Neural progenitor cell (in vitro differentiated cells): ENCODE measurements at places on chromosomes 16 and 17. TPM values are rescaled to one million over a fixed set of nuclear protein-coding genes. Genes with fewer than 3 reads are reported as not detected.

SNAI3 gene
- 0.71 TPM in 1 of 2 replicates, not detected in the other for total RNA-seq

BOLA2B gene
- 90.4 and 133 TPM in 2 replicates for total RNA-seq

C17orf67 gene
- total RNA-seq, result 0.59 and 1.4 TPM in 2 replicates

ITGAX gene
- not detected in 2 replicates for total RNA-seq

CDYL2 gene
- total RNA-seq, result 4.8 and 4.9 TPM in 2 replicates

KRT20 gene
- total RNA-seq, result not detected in 2 replicates

ITGAL gene
- not detected in 2 replicates for total RNA-seq

KRT24 gene
- total RNA-seq, result not detected in 2 replicates

CSH1 gene
- total RNA-seq, result not detected in 2 replicates

GRCh38 chr17:9529033-9529700 lies 46.5 kb downstream of the STX8 start:
- H3K4me1 ChIP-seq, result no peaks in the 10 kb centered on the region
- DNase-seq, result peak; percentile 33
- H3K27me3 ChIP-seq, result no peaks in the 10 kb centered on the region

DNA sequence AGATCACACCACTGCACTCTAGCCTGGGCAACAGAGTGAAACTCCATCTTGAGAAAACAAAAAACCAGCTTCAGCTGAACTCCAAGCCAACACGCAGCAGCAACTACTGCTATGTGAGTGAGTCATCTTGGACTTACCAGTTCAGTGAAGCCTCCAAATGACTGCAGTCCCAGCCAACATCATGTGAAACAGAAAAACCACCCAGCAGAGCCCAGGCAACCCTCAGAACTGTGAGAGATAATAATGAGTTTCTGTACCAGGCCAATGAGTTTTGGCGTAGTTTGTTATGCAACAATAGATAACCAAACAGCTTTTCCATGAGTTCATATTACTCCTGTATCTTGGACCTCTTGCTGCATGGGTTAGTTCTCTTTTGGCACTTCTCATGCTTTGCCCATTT lies 23.3 kb downstream of the PHF12 start:
- no peak overlapping the region for H3K4me3 ChIP-seq
- no peak overlapping the region for H3K27ac ChIP-seq
- peaks cover under 1% of the 10 kb centered on the region for H3K36me3 ChIP-seq
- DNase-seq, result no peak

DNA sequence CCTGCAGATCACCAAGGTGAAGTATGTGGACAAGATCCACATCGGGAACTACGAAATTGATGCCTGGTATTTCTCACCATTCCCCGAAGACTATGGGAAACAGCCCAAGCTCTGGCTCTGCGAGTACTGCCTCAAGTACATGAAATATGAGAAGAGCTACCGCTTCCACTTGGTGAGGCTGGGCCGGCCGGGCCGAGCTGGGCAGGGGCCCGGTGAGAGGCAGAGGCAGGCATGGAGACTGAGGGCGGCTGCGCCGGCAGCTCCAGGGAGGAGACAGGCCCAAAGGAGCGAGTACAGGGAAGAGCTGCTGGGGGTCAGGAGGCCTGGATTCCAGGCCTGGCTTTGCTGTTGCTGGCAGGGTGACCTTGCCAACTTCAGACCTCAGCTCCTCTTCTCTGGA lies 8.3 kb downstream of the PRSS8 start:
- peaks cover 3% of the 10 kb centered on the region for H3K36me3 ChIP-seq
- no peaks in the 10 kb centered on the region for H3K4me1 ChIP-seq
- no peak overlapping the region for H3K4me3 ChIP-seq
- H3K27ac ChIP-seq, result no peak overlapping the region

GRCh38 chr16:54903047-54903446 lies 27.6 kb upstream of the IRX5 start:
- DNase-seq, result no peak
- H3K36me3 ChIP-seq, result peaks cover 6% of the 10 kb centered on the region
- no peaks in the 10 kb centered on the region for H3K27me3 ChIP-seq
- no peak overlapping the region for H3K27ac ChIP-seq
- no peaks in the 10 kb centered on the region for H3K4me1 ChIP-seq
- no peak overlapping the region for H3K4me3 ChIP-seq

DNA sequence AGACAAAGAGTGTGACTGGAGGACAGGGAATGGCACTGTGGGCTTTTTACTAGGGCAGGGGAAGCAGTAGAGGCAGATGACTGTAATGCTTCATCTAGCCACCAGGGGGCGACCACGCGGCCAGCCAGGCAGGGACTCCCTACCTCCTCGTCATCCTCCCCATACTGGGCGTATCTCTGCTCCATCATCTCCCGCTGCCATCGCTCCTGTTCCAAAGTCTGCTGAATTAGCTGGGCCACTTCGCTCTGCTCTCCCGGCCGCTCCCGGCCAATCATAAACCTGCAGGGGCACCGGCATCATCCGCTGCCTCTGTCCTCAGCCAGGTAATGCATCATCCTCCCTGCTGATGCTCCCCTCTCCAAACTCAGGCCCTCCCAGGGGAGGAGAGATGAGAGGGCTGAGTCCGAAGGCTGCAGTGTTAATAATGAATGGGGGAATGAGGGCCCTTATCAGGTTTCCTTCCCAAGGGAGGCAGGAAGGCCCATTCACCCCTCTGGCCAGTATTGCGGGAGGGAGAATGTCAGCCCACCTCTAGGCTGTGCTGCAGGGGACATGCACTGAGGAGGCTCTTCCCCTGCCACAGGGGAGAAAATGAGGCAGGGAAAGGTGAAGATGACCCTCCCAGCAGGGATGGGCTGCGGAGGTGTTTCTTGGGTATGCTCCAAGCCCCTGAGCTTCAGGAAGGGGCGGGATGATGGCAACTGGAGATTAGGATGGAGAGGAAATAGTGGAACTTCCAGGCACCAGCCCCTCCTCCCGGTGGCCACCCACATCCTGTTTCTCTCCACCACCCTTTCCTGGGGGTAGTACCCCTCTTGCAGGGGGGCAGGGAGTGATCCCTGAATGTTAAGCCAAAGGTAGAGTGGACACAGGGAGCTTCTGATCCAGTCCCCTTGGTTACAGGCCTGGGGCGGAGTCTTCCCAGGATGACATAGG lies 10.3 kb upstream of the SAMD14 start:
- H3K4me3 ChIP-seq, result no peak overlapping the region
- H3K4me1 ChIP-seq, result no peaks in the 10 kb centered on the region
- no peaks in the 10 kb centered on the region for H3K36me3 ChIP-seq
- no peak overlapping the region for H3K27ac ChIP-seq

DNA sequence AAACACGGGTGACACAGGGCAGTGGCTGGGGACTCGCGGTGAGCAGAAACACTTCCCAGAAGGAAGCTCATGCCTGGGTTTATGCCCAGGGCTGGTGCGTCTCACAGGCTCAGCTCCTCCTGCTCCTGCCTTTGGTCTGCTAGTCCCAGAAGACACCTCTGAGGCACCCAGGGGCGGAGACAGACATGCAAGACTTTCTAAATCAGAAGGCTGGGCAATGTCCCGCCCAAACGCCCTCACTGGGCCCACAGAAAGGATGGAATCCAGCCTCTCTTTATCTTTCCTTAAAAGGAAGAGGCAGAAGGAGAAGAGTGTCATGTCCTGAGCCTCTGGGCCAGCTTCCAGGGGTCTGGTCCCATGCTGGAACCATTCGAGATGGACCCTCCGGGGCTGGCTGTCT lies 197.7 kb upstream of the RPL38 start:
- DNase-seq, result no peak
- H3K4me1 ChIP-seq, result peaks cover 18% of the 10 kb centered on the region
- H3K36me3 ChIP-seq, result no peaks in the 10 kb centered on the region

- no peaks in the 10 kb centered on the region for H3K36me3 ChIP-seq
- H3K4me3 ChIP-seq, result no peak overlapping the region
- peak; percentile 41 for DNase-seq
- no peak overlapping the region for H3K27ac ChIP-seq
- no peaks in the 10 kb centered on the region for H3K27me3 ChIP-seq
These were observed 19.0 kb downstream of the C16orf96 start for GRCh38 chr16:4574919-4575705.

DNA sequence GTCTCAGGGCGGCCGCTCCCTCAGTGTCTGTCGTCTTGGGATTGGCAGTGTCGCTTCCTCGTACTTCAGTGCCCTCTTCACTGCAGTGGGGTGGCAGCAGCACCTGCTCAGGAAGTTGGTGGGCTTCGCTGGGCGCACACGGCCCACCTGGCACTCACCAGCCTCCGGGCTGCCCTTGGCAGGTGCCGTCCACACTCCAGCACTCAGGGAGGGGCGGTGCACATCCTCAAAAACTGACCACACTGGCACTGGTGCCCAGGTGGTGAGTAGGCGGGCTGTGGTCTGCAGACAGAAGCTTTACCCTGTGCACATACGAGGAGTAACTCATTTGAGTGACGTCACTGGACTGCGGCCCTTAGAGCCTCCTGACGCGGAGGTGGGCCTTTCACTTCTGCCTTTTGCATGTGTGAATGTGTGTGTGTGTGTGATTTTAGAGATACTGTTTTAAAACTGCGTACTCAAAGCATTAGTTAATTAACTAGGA lies 94.6 kb downstream of the BANP start:
- no peak overlapping the region for H3K27ac ChIP-seq
- H3K4me1 ChIP-seq, result no peaks in the 10 kb centered on the region
- H3K27me3 ChIP-seq, result no peaks in the 10 kb centered on the region
- no peaks in the 10 kb centered on the region for H3K36me3 ChIP-seq

DNA sequence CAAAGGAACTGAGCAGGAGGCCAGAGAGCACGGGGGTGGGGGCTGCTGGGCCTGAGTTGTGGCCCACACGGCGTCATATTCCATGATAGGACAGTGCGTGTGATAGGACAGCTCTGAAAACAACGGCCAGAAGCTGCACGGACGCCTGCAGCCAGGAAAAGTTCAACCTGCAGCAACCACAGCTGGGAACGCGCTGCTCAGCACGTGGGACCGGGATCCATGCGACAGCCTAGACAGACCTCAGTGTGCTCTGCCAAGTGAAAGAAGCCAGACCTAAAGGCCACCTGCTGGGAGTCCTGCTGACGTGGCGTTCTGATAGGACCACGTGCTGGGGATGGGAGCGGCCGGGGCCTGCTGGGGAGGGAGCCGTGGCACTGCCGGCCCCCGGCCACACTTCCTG lies 21.6 kb downstream of the CTU2 start:
- DNase-seq, result no peak
- no peaks in the 10 kb centered on the region for H3K4me1 ChIP-seq
- H3K27ac ChIP-seq, result no peak overlapping the region
- H3K4me3 ChIP-seq, result no peak overlapping the region
- no peaks in the 10 kb centered on the region for H3K36me3 ChIP-seq
- H3K27me3 ChIP-seq, result no peaks in the 10 kb centered on the region

- peaks cover 6% of the 10 kb centered on the region for H3K4me1 ChIP-seq
- no peak overlapping the region for H3K27ac ChIP-seq
- H3K27me3 ChIP-seq, result peaks cover 3% of the 10 kb centered on the region
- H3K36me3 ChIP-seq, result no peaks in the 10 kb centered on the region
- DNase-seq, result no peak
- no peak overlapping the region for H3K4me3 ChIP-seq
These were observed 135.8 kb upstream of the CPHXL start for GRCh38 chr16:75862098-75862386.

GRCh38 chr17:18018411-18018921 lies 20.5 kb downstream of the ATPAF2 start:
- no peaks in the 10 kb centered on the region for H3K27me3 ChIP-seq
- no peak overlapping the region for H3K4me3 ChIP-seq
- no peak overlapping the region for H3K27ac ChIP-seq
- no peaks in the 10 kb centered on the region for H3K36me3 ChIP-seq
- no peaks in the 10 kb centered on the region for H3K4me1 ChIP-seq

GRCh38 chr17:79420318-79421243 lies 190.3 kb downstream of the RBFOX3 start:
- no peak overlapping the region for H3K27ac ChIP-seq
- peak; percentile 37 for DNase-seq
- no peaks in the 10 kb centered on the region for H3K36me3 ChIP-seq
- H3K4me3 ChIP-seq, result no peak overlapping the region
- H3K4me1 ChIP-seq, result peaks cover 8% of the 10 kb centered on the region

- no peak overlapping the region for H3K27ac ChIP-seq
- no peak for DNase-seq
- H3K36me3 ChIP-seq, result no peaks in the 10 kb centered on the region
- no peak overlapping the region for H3K4me3 ChIP-seq
These were observed 36.4 kb upstream of the SLC12A3 start for GRCh38 chr16:56828647-56829046.

GRCh38 chr17:80455784-80456183 lies 20.6 kb downstream of the NPTX1 start:
- DNase-seq, result peak; percentile 30
- H3K4me3 ChIP-seq, result peak overlapping the region; percentile 57

DNA sequence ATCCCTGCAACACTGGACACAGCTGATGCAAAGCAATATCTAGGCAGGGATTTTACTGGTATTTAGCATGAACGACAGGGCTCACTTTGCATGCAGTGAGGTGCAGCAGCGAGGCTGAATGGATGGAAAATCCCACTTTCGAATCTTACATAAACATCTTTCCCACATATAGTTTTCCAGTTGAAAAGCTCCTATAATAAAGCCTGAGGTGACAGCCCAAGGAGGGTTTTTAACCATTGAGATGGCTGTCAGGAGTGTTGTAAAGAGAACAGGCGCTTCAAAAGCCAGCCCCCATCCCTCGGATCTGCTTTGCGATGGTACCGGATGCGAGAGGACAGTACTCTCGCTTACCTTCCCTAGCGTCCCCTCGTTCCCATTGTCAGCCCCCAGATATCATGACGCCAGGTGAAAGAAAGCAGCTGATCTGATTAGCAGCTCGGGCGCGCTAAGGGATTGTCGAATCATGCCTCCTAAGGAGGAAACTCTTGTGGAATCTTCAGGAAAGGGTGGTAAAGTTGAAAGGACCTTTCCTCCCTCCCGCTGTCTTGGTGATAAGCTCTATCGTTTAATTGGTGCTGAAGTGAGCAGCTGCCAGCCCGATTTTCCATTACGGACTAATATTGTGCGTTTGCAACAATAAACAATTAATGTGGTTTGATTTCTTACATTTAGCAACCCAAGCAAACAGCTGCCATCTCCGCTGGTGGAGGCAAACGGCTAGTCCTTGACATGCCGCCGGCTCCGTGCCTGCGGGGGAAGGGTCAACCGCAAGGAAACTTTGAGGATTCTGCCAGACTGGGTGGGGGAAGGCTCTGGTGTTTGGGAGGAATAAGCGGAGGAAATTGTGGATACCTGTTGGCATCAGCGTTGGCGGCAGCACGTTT lies 1.8 kb downstream of the CDH8 start:
- peak overlapping the region; percentile 81 for H3K4me3 ChIP-seq
- DNase-seq, result peak; percentile 66
- H3K36me3 ChIP-seq, result no peaks in the 10 kb centered on the region
- H3K4me1 ChIP-seq, result peaks cover 38% of the 10 kb centered on the region
- peaks cover 45% of the 10 kb centered on the region for H3K27me3 ChIP-seq
- H3K27ac ChIP-seq, result no peak overlapping the region
